Left lung (tissue), 14 donors: ENCODE measurements at places on chromosomes 1 and 21. TPM values are rescaled to one million over a fixed set of nuclear protein-coding genes. Genes with fewer than 3 reads are reported as not detected.

GRCh38 chr1:233603478-233603877 is 10.4 kb upstream of the KCNK1 start:
- no peak for DNase-seq

The PALMD gene
- polyA plus RNA-seq, result 26.7 TPM

- no peak for DNase-seq
Observed at GRCh38 chr1:194076646-194077045, 890.2 kb upstream of the B3GALT2 start.

The RNU1-1 gene
- polyA plus RNA-seq, result 9.4 TPM

- no peak for DNase-seq
Observed at GRCh38 chr1:164660412-164660772, 101.4 kb downstream of the PBX1 start.

DNA sequence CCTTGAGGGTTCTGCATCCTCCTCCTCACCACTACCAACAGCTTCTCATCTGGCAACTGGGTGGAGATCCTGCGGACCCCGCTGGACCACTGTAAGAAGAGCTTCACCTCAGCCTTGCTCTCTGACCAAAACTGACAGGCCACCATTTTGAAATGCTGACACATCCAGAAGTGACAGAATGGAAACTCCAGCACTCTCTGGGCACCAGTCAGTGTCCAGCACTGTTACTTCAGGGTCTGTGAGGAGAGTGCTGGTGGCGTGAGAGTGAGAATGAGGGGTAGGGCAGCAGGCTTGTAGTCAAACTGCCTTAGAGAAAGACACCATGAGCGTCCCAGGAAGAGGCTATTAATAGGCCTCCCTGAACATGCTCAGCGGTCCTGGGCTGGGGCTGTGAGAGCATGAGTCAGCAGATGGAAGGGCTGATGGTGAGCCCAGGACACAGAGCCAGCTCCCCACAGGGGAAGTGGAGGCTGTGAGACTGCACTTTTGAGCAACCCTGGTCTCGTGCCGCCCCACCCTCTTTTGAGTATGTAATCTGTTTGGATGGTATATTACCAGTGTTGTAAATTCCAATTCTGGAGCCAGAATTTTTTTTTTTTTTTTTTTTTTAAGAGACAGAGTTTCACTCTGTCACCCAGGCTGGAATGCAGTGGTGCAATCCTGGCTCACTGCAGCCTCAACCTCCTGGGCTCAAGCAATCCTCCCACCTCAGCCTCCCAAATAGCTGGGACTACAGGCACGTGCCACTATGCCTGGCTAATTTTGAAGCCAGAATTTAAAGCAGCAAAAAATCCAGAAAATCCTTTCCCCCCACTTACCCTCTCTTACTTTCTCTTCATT is 34.4 kb upstream of the SLC30A1 start:
- DNase-seq, result no peak

The PDE9A gene
- 23.9 TPM for polyA plus RNA-seq

The FOXO6 gene
- 2.0 TPM for polyA plus RNA-seq

DNA sequence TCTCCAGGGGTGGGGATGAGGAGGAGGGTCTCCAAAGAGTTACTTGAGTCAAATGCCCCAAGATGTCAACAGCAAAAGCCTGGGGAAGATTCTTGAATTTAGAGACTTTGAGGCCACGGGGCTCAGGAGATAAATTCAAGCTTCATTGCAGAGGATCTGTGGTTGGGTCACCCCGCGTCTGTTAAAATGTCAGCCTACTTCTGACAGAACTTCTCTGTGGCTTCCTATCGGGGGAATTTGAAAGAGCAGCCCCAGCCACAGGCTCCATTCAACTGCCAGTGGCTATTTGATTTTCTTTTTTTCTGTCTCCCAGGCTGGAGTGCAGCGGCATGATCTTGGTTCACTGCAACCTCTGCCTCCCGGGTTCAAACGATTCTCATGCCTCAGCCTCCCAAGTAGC is 62.5 kb upstream of the EFHD2 start:
- no peak for DNase-seq

DNA sequence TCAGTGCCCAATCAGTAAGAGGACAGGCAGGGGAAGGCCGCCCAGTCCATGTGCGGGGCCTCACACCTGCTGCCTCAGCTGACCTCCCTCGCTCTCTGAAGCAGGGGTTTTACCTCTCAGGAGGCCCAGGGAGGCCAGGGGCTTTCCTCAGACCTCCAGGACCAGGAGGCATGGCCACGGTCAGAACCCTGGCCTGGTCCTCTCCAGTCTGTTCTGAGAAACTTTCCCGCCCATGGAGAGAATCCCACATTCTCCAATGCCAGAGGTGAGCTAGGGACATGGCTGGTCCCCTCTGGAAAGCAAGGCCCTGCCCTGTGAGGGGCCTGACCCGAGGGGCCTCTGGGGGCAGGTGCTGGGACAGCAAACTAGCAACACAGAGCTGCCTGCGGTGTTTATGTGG is 68.2 kb downstream of the DMRTB1 start:
- DNase-seq, result no peak

DNA sequence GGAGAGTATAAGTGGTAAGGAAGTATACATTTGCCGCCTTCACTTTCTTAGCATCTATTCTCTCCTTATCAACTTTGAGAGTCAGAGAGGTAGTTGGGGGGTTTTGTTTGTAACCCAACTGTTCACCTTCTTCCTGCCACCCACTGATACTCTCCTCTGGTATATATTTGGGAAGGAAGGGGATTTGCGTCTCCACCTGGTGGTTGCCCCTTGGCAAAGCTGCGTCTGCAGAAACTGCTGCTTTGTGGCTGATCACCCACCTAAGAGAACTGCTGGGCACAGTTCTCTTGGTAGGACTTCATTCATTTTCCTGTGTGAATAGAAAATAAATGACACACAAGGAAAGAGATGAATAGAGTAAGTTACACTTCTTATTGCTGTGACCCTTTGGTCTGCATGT is 87.0 kb downstream of the SYT14 start:
- DNase-seq, result no peak
